CD4-positive, alpha-beta memory T cell (primary cell): ENCODE measurements at places on chromosomes 12 and 14. TPM values are rescaled to one million over a fixed set of nuclear protein-coding genes. Genes with fewer than 3 reads are reported as not detected.

FRS2 gene
- total RNA-seq, result 22.2 TPM

PRIMA1 gene
- not detected for total RNA-seq

RAB5B gene
- total RNA-seq, result 106 TPM

SIRT4 gene
- 4.9 TPM for total RNA-seq

SLC2A13 gene
- total RNA-seq, result 5.7 TPM

PNP gene
- total RNA-seq, result 106 TPM

DNA sequence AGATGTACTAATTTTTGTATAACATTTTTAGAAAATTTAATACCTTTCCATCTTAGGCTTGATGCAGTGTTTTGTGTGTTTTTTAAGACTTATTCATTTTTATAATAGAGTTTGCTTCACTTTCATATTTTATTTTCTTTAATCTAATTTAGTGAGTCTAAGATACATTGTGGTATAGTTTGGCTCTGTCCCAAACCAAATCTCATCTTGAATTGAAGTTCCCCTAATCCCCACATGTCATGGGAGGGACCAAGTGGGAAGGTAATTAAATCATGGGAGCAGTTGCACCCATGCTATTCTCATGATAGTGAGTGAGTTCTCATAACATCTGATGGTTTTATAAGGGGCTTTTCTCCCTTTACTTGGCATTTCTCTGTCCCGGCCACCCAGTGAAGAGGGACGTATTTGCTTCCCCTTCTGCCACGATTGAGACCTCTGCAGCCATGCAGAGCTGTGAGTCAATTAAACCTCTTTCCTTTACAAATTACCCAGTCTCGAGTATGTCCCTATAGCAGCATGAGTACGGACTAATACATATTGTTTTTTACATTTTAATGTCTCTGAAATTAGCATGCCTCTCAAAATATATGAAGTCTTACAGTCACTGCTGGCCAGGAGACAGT, 34.9 kb downstream of the GABARAPL1 start:
- H3K36me3 ChIP-seq, result no peaks in the 10 kb centered on the region
- H3K27me3 ChIP-seq, result no peaks in the 10 kb centered on the region
- H3K4me1 ChIP-seq, result peaks cover 10% of the 10 kb centered on the region
- DNase-seq, result no peak
- no peak overlapping the region for H3K4me3 ChIP-seq

DNA sequence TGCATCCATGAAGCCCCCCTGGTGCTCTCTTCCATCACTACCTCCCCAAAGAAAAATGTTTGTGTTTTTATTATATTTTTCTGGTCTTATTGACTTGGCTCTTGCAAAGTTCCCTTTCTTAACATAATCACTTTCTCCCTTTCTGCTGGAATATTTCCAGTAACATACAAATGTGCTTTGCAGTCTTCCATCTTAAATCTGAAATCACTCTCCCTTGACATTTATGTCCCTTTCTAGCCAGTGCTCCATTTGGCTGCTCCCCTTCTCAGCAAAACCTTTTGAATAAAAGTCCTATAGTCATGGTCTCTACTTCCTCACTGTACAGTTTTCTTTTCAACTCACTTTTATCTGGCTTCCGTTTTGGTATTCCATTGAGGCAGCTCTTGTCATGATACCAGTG, 118.8 kb downstream of the SNAPC1 start:
- H3K27ac ChIP-seq, result no peak overlapping the region
- no peak for DNase-seq
- H3K36me3 ChIP-seq, result no peaks in the 10 kb centered on the region
- H3K27me3 ChIP-seq, result no peaks in the 10 kb centered on the region

DNA sequence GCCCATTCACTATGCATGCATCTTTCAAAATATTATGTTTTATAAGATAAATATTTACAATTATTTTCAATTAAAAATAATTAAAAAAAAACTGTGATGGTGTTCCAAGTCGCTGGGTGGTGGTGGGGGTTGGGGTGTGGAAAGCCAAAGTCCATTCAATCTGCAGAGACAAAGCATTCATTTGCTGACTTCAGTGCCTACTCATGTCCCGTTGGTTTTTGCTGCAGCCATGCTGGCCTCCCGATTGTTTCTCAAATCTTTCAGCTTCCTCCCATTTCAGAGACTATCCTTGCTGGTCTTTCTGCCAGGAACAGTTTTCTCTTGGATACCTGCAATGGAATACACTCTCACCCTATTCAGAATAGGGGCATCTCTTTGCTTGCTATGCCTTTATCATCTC, 331.5 kb upstream of the NOVA1 start:
- no peaks in the 10 kb centered on the region for H3K4me1 ChIP-seq
- no peak overlapping the region for H3K4me3 ChIP-seq
- H3K36me3 ChIP-seq, result no peaks in the 10 kb centered on the region
- H3K27ac ChIP-seq, result no peak overlapping the region
- DNase-seq, result no peak
- no peaks in the 10 kb centered on the region for H3K27me3 ChIP-seq

DNA sequence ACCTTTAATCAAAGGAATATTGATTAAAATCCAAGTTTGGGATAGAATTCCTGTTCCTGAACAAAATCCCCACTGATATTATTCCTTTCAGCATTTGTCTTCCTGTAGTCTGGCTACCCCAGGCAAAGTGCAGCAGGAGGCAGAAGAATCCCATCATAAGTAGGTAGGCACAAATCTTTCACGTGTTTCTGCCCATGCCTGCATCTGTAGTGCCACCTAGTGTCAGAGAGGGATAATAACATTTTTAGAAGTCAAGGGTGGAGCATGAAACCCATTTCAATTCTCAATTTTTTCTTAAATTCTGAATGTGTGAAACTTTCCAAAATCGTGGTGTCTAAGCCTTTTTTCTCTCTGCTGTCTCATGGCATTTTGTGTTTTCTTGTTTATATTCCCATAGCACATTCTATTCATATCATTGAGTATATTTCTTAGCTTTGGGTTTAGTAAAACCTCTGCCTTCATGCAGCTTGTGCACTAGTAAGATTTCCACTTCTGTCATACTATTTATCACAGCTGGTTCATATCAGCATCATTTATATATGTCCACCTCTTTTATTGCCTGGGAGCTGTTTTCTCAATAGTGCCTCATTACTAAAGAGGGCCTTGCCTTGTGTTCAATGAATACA, 47.8 kb upstream of the RERG start:
- no peaks in the 10 kb centered on the region for H3K36me3 ChIP-seq
- DNase-seq, result peak; percentile 50
- no peak overlapping the region for H3K27ac ChIP-seq
- H3K4me1 ChIP-seq, result no peaks in the 10 kb centered on the region
- H3K4me3 ChIP-seq, result no peak overlapping the region
- H3K27me3 ChIP-seq, result no peaks in the 10 kb centered on the region
